IMR-90 (cell line): ENCODE measurements at places on chromosomes 13 and 19. TPM values are rescaled to one million over a fixed set of nuclear protein-coding genes. Genes with fewer than 3 reads are reported as not detected.

DNA sequence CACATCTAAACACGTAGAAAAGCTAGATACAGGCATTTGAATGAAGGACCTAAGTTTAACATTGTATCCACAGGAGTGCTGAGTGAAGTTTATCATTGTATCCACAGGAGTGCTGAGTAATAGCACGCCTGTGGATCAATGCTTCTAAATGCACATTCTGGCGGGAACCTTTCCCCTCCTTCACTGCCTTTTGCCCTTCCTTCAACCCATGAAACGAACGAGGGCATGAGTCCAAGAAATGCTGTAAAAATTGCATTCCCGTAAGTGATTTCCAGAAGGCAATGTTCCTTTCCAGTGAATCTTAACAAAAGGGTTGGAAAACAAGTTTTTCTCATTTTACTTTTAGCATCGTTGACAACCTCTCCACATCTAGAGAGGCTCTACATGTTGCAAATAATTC, 88.1 kb downstream of the ZDHHC20 start:
- DNase-seq: no peak

DNA sequence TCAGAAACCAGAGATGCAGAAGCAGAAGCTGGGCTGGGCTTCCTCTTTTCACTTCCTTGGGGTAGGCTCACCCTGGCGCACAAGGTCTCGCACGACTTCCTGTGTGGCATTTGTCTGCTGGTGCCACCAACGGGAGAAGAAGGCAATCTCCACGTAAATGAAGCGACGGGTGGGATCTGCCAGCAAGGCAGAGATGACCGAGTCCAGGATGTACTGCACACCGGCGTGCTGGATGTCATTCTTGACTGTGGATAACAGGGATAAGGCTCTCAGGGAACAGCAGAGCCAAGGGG, 1.3 kb downstream of the MAN2B1 start:
- no peak for DNase-seq

- no peak for DNase-seq
These were observed 816 bp downstream of the RPS28 start for GRCh38 chr19:8321986-8322637.

DNA sequence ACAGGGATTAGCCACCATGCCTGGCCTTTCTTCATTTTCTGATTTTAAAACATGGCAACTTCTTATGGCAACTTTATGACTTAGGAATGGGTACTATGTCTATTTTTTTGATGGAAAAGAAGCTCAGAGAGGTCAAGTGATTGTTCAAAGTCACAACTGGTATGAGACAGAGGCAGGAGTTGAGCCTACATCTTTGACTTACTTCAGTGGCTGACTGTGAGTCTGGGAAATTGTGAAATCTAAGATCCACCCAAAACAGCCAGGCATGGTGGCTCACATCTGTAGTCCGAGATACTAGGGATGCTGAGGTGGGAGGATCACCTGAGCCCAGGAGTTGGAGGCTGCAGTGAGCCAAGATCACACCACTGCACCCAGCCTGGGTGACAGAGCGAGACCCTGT, 2.4 kb upstream of the ACTL9 start:
- no peak for DNase-seq

DNA sequence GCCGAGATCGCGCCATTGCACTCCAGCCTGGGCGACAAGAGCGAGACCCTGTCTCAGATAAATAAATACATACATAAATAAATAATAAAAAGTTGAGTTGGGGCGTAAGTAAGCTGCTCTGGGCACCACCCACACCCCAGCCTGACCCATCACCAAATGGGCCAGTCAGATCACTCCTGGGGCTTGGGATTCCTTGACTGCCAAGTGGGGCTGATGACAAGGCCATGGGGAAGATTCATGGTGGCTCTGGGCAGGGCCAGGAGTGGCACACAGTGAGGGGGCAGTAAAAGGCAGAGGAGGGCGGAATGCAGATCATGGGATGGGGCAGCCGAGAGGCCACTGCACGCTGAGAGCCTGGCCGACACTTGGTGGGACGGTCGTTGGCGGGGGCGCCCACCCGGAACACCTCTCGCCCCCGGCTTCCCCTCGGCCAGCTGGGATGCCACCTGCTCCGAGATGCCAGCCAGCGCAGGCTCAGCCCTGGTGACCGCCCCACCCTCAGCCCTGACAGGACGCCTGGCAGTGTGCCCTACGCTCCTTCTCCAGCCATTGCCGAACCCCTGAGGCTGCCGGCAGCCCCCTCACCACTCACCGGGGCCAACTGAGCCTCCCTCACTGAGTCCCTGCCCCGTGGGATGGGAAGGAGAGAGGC, 10.9 kb downstream of the ZNF653 start:
- no peak for DNase-seq

DNA sequence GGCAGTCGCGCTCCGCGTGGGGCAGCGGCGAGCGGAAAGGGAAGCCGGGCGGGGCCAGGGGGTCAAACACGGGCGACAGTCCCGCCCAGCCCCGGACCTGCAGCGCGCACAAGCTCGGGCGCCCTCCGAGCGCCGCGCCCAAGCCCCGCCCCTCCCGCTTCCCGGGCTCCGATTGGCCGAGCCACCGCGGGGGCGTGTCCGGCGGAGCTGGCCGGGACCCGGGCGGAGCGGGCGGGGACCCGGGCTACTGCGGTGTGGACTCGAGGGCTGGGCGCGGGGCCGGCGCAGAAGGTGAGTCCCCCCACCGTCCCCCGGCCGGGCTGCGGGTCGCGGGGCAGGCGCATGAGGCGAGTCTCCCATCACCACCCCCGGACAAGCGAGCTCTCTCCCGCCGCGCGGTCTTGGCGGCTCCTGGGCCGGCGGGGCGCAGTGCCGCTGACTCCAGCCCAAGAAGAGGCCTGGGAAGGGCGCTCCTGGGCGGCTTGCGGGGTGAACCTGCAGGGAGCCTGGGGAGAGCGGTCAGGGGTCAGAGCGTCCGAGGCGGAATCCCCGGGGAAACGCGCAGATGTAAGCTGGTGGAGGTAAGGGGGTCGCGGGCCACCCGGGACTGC, at the start of gene PLEKHF1:
TSS of gene PLEKHF1 (plus strand) at position 247 of the 611 bp plus-strand sequence. CDS start 8,379 bp downstream, outside the sequence.
- DNase-seq: peak; percentile 59

GRCh38 chr19:48755084-48755641, at the start of gene FGF21:
FGF21 (plus strand) TSS chr19:48755524; CDS start chr19:48756237, 713 bp downstream.
- DNase-seq: no peak

DNA sequence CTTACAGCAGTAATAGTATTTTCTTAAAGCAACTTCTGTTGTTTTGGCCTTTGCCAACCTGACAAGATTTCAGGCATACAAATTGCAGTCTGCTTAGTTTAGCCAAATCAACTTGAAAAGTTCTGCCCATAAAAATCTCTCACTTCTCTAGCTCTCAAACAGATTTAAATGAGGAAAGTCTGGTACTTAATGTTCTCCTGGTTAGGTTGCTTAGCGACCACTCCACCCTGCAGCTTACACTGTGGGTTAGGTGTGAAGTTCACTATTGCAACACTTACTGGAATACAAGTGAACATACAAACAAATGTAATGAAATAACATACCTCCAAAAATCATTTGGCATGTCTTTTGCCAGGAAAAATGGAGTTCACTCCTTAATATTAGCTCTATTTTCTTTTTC, 178.7 kb upstream of the PCDH9 start:
- no peak for DNase-seq

DNA sequence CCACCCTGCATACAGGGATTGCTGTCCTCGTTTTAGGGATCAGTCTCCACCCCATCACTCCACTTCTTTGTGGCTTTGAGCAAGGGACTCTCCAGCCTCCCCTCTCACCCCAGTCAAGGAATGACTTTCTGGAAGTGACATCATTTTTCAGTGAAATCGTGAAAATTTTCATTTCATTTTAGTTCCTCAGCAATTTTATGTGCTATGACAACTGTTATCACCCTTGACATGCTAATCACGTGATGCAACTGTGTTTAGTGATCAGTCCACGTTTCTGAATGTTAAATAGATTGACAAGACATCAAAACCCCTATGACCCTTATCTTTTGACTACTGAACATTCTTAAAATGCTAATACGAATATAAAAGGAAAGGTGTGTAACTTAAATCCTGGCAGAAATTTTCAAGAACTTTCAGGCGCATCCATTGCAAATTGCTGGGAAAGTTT, 8.0 kb downstream of the C19orf81 start:
- no peak for DNase-seq

DNA sequence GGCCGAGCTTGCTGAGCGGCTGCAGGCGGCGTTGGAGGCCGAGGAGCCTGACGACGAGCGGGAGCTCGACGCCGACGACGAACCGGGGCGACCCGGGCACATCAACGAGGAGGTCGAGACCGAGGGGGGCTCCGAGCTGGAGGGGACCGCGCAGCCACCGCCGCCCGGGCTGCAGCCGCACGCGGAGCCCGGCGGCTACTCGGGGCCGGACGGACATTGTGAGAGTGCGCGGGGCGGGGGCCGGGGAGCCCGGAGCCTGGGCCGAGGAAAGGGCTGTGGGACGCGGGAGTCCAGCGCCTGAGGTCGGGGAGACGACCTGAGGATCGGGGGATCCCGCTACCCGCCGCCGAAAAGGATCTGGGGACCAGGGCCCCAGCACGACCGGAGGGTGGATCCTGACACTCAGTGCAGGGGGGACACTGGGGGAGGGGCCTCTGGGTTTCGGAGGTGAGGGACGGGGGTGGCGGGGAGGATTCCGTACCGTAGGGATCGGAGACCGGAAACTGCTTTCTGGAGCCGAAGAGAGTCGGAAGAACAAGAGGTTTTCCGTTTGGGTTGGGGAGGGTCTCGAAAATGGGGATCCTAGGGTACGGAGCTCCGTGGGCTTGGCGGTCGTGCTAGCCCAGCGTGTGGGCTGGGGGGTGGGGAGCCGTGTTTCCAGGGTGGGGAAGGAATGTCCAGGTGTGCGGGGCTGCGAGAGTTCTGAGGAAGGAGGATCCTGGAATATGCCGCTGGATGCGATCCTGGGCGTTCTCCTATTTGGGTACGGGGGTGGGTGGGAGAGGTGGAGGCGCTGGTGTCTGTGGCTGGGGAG, 616 bp downstream of the HNRNPUL1 start:
- DNase-seq: peak; percentile 34

DNA sequence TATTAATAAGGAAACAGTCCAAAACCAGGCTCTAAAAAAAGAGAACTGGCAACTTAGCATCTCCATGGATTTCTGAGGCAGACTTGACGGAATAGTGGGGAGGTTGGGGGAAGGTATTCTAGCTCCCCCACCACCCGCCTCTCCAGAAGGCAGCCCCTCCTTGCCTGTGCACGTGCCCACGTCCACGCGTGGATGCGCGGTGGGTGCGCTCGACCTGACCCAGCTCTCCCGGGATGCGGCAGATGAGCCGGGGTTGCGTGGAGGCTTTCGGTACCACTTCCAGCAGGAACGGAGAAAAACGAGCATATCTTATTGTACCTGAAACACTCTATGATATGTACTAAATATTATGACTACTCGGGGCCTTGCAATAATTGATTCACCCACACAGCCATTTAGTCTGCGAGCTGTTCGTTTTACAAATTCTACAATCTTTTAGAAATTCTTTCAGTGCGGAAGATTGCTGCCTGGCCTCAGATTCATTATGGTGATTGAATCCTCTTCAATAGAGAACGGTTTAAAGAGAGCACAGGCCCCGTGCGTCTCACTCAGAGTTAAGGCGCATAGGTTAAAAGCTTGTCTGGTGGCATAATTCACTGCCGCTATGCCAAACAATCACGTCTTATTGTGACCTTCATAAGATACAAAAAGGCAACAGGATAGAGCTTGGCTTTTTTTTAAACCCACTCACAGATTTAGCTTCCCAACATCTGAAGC, 117.9 kb downstream of the URI1 start:
- no peak for DNase-seq

DNA sequence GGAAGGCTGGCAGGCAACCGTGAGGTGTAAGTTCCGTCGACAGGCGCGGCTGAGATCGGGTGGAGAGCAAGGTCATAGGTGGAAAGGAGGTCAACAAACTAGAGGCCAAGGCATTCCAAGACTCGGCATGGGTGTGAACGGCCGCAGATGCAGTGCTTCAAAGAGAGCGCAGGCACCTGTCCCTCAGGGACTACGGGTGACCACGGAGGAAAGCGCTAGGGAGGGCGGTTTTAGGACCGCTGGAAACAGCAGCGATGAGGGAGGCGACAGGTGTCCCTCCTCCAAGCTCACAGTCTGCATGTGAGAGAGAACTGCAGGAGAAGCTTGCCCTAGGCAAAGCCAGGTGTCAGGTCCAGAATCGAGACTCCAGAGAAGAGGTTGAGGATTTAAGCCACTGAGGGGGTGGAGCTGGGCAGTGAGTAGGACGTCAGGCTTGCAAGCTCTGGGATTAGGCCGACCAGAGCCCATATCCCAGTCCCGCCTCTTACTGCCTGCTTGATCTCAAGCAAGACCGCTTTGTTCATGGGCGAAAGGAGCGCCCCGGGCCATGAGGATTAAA, 1.6 kb upstream of the MLNR start:
- DNase-seq: peak; percentile 6

- peak; percentile 74 for DNase-seq
These were observed 6.4 kb upstream of the PROZ start for GRCh38 chr13:113151745-113152690.

GRCh38 chr13:72839831-72840426, 58.0 kb downstream of the PIBF1 start:
- peak; percentile 42 for DNase-seq

- DNase-seq: no peak
These were observed 447.6 kb downstream of the SUCLA2 start for GRCh38 chr13:47553329-47553977.

DNA sequence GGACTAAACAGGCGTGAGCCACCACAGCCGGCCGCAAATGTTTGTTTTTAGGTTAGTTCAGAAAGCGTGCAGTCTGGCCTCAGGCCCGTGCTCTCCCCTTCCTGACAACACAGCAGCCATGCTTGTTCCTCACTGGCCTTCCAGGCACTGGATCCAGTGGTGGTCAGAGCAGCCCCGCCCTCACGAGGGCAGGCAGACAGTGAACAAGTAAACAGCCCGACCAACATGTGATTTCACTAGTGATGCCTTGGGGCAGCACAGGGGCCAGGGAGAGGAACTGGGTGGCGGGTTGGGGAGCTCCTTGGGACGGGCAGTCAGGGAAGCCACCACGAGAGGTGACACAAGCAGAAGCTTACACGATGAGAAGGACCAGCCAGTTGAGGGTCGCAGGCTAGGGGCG, 40.8 kb downstream of the CAPN12 start:
- DNase-seq: no peak

GRCh38 chr13:51096131-51096530, 14.9 kb downstream of the C13orf42 start:
- DNase-seq: no peak

The ERCC1 gene
- total RNA-seq: 76.9 and 84.2 TPM in 2 replicates

The DACH1 gene
- total RNA-seq: not detected in 2 replicates

The MIR17HG gene
- total RNA-seq: 3.0 and 9.7 TPM in 2 replicates

The EDDM13 gene
- total RNA-seq: not detected in 2 replicates

The SARS2 gene
- total RNA-seq: 8.3 and 10.8 TPM in 2 replicates

The EFNA2 gene
- not detected in 2 replicates for total RNA-seq

The SMIM17 gene
- total RNA-seq: 0.28 TPM in 1 of 2 replicates, not detected in the other
